Urothelium cell line (cell line): ENCODE measurements at places on chromosomes 3 and 15.

DNA sequence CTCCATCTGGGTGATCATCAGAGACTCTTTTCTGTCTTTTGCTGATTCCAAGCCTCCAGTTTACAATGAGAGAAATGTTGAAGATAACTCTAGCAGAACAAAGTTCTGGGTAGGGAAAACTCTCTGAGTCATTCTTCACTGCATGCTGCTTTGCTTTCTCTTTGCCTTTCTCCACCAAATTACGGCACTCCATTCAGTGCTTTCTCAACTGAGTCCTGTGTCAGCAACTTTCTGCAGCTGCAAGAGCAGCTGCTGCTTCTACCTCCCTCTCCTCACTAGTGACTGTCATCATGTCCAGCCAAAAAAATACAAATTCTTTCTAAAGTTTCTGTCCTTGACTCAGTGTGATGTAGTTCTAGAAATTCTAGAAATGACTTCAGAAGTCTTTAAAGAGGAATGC, 953.8 kb downstream of the IGSF11 start:
- DNase-seq: no peak

DNA sequence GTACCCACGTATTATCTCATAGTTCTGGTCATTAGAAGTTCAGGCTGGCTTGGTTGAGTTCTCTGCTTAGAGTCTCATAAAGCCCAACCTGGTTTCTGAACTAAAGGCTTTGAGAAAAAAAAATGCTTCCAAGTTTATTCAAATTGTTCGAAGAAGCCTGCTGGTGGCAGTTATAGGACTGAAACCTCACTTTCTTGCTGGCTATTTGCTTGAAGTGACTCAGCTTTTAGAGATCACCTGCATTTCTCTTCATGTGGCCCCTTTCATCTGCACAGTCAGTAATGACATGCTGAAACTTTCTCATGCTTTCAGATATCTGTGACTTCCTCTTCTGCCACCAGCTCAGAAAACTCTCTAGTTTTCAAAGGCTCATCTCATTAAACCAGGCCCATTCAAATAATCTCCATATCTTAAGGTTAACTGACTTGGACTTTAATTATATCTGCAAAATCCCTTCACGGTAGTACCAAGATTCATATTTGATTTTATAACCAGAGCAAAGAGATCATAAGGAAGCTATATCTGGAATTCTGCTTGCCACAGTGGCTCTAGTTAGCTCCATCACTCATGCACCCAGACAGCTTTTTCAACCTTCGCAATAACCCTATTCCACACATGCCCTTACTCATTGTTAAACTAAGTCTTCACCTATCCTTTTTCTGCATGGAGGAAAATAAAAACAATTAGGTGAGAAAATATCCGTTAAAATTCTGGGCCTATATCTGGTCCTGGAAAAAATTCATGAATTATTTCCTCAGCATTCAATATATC, 433.8 kb upstream of the CBLB start:
- no peak for DNase-seq

DNA sequence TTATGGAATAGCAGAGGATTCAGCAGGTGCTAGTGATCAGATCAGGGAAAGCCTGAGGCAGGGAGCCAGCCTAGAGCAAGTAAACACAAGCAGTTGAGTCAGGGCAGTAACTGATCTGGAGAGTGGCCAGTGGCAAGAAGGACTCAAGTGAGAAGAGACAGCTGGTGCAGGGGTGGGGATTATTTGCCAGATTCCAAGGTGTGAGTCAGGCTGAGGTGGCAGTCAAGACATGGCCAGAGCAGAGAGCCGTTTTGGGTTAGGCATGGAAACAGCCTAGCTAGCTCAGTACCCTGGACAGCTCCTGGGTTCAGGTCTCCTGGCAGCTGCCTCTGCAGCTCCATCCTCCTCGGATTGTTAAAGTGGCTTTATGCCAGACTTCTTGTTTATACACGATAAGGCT, 281.9 kb upstream of the ONECUT1 start:
- DNase-seq: peak; percentile 92

DNA sequence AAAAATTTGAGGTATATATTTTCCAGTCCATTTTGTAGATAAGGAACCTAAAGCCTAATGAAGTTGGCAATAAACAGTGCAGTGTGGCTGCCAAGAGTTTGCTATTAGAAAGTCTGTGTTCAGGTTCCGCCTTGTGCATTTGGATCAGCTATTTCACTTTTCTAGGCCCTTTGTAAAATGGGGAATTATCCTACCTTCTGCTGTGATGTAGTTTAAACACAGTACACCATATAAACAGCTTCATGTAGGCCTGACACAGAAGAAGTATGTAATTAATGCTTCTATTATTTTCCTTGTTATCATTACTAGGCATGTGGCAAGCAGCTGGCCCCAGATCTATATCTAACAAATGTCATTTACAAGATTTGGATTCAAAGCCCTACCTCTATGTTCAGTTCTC, 456.3 kb downstream of the GABRG3 start:
- DNase-seq: no peak

DNA sequence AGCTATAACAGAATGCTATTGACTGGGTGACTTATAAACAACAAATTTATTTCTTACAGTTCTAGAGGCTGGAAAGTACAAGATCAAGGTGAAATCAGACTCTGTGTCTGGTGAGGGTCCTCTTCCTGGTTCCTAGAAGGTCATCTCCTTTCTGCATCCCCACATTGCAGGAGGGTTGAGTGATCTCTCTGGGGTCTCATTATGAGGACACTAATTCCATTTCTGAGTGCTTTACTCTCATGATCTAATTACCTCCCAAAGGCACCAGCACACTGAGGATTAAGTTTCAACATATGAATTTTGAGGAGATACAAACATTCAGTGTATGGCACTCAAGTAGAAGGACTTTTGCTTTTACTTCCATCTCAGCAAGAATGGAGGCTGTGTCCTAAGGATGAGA, 534.1 kb upstream of the KCNMB2 start:
- DNase-seq: no peak

DNA sequence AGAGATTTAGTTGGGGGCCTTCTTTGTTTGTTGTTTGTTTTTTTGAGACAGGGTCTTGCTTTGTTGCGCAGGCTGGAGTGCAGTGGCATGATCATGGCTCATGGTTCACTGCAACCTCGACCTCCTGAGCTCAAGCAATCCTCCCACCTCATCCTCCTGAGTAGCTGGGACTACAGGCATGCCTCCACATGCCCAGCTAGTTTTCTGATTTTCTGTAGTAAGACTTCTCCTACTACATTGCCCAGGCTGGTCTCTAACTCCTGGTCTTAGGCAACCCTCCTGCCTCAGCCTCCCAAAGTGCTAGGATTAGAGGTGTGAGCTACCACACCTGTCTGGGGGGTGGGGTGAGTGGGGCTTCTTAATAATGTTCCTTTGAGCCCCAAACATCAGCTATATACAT, 148.3 kb upstream of the ADAMTS9 start:
- no peak for DNase-seq

DNA sequence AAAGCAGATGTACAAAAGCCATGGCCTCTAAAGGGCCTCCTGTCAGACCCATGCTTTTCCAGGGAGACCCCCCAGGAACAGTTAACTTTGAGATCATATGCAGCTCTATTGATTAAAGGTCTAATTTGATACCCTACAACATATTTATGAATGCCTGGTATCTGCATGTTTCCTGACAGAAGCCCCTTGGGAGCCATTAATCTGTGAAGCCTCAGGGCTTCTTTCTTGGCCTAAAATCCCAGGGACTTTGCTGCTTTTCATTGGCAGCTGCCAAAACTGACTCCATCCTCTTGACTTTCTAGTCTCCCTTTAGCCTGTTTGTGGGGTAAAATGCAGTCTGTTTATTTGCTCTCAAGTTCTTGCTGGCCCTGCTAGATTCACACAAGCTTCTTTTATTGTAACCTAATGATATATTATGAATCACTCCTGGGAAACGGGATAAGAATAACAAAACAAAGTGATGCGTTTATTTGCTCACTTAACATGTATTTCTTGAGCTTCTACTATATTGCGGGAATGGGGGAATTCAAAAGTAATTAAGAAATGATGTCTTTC, 257.0 kb downstream of the LSAMP start:
- no peak for DNase-seq

DNA sequence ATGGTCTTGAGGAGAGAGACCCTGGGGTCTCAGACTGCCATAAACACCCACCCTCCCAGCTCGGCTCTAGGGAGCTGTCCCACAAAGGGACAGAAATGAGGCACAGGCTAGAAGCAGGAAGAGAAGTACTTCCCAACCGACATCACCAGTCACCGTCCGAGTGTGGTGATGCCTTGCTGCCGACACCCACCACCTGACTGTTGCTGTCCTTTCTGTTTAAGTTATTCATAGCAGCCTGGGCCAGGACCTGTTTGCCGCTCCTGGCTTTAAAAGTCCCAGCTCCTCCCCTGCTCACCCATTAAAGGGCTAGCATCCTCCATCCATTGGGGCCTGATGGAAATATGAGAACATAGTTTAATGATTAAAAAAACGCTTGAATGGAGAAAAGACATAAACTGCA, 13.2 kb upstream of the SPG11 start:
- no peak for DNase-seq

DNA sequence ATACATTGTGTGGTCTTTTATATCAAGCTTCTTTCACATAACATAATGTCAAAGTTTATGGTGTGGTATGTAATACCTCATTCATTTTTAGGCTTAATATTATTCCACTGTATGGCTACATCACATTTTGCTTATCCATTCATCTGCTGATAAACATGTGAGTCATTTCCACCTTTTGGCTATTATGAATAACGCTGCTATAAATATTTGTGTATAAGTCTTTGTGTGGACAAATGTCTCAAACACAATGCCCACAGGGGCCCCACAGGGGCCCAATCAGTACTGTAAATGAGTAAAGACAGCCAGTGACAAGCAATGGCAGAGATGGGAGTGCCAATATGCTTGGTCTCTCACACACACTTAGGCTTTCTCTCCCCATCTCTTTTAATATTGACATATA, 54.2 kb downstream of the PIK3R4 start:
- no peak for DNase-seq

DNA sequence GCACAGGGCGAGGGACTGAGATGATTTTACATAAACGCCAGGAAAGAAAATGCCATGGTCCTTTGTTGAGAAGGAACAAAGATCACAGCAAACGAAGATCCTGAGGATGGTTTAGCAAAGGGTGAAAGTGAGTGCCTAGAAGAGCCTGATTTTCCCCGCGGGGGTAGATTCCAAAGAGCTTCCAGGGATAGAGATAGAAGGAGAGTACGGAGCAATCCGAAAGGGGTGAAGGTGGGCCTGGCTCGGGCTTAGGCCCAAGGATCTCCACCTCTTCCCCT, 977 bp downstream of the CDC25A start:
- no peak for DNase-seq

GRCh38 chr15:26628879-26629529, 143.9 kb downstream of the GABRB3 start:
- DNase-seq: peak; percentile 86

- DNase-seq: no peak
Measured at GRCh38 chr3:46585799-46586693, 19.9 kb upstream of the LRRC2 start.

DNA sequence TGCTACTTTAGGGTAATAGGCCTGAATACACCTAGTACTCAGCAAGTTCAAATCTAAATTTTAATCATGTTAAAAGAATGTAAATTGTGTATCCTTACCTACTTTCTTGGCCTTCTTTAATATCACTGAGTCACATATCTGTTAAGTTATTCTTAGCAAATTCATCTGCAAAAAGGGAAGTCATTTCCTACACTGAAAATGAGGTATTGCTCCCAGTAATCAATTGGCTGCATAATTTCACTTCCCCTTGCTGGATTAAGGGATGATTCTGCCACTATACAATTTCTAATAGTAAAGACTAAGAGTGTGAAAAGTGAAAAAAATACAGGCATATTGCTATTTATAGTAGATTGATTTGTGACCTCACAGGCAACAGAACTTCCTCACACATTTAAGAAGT, 47.8 kb downstream of the CCDC54 start:
- no peak for DNase-seq

DNA sequence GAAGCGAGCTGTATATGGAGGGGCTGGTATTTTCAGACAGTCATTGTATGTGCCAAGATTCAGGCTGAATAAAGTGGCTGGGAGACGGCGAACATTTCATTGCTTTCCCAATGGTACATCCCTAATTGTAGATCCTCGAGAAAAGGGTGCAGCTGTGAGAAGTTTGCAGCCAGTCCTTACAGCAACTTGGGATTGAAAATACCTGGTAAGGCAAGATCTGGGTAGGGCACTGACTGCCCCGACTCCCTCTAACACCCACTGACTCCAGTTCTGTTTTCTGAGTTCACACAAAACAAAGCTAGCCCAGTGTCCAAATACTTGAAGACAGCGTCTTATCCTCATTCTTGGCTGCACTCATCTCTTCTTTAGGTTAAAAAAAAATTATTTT, 63.7 kb downstream of the EDEM1 start:
- DNase-seq: no peak

GRCh38 chr3:69791919-69792399, 52.7 kb downstream of the MITF start:
- DNase-seq: no peak

- peak; percentile 36 for DNase-seq
Measured at GRCh38 chr15:70088887-70089691, 8.6 kb downstream of the TLE3 start.

DNA sequence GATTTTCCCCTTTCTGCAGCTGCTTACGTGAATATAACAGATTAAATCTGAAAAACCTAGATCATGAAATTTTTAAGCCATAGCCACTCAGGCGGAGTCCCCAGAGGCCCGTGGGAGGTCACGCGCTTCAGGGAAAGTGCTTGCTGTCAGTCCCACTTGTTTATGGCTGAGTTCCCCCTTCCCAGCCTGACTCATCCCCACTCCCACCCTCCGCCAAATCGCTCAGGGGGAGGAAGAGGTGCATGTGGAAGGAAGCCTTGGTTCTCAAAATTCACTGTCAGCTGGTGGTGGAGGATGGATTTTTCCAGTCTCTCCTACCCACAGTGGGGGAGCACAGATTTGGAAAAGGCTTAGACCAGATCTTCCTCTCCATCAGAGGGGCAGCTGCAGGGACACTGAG, 67.4 kb downstream of the CORO2B start:
- DNase-seq: no peak

- no peak for DNase-seq
Measured at GRCh38 chr3:132652640-132653270, 6.9 kb downstream of the ACAD11 start.

- DNase-seq: no peak
Measured at GRCh38 chr3:15476378-15476777, 45.1 kb downstream of the COLQ start.
